A375 (cell line): ENCODE measurements at places on chromosomes 16 and 17. TPM values are rescaled to one million over a fixed set of nuclear protein-coding genes. Genes with fewer than 3 reads are reported as not detected.

MVP gene
- total RNA-seq: 115 and 119 TPM in 2 replicates

TBC1D28 gene
- total RNA-seq: not detected in 2 replicates

TMEM238L gene
- not detected in 2 replicates for total RNA-seq

SMARCE1 gene
- 90.3 and 93.7 TPM in 2 replicates for total RNA-seq

ELMO3 gene
- 1.6 and 3.5 TPM in 2 replicates for total RNA-seq

ZNF688 gene
- total RNA-seq: 12.4 and 17.1 TPM in 2 replicates

SOX15 gene
- total RNA-seq: 0.60 TPM in 1 of 2 replicates, not detected in the other

CDH11 gene
- total RNA-seq: 1.1 and 1.8 TPM in 2 replicates

CAVIN1 gene
- 257 and 264 TPM in 2 replicates for total RNA-seq

DCXR gene
- 74.0 and 86.0 TPM in 2 replicates for total RNA-seq

IL34 gene
- not detected in 2 replicates for total RNA-seq

HSPB9 gene
- 0.08 TPM in 1 of 2 replicates, not detected in the other for total RNA-seq

TACO1 gene
- 30.1 and 30.6 TPM in 2 replicates for total RNA-seq

ZNHIT3 gene
- total RNA-seq: 33.6 and 34.1 TPM in 2 replicates

ABCC12 gene
- 0.11 TPM in 1 of 2 replicates, not detected in the other for total RNA-seq

DPEP3 gene
- not detected in 2 replicates for total RNA-seq

TRAPPC2L gene
- total RNA-seq: 49.9 and 51.0 TPM in 2 replicates

CLDN7 gene
- 0.49 and 0.50 TPM in 2 replicates for total RNA-seq

RNF227 gene
- total RNA-seq: 3.0 and 4.1 TPM in 2 replicates

TEX14 gene
- 0.11 and 1.2 TPM in 2 replicates for total RNA-seq

GAA gene
- 45.4 and 58.6 TPM in 2 replicates for total RNA-seq

DPEP1 gene
- 0.60 TPM in 1 of 2 replicates, not detected in the other for total RNA-seq

AP2B1 gene
- 57.3 and 60.0 TPM in 2 replicates for total RNA-seq

IKZF3 gene
- total RNA-seq: 0.08 and 0.29 TPM in 2 replicates

TBC1D3G gene
- not detected in 2 replicates for total RNA-seq

RNF222 gene
- not detected in 2 replicates for total RNA-seq

CIAO2B gene
- total RNA-seq: 255 and 274 TPM in 2 replicates

ZNF75A gene
- total RNA-seq: 16.6 and 21.6 TPM in 2 replicates

ZNF624 gene
- 2.2 and 3.2 TPM in 2 replicates for total RNA-seq

STAT5B gene
- 25.1 and 27.2 TPM in 2 replicates for total RNA-seq

SLC39A11 gene
- total RNA-seq: 19.0 and 24.0 TPM in 2 replicates

ST6GALNAC2 gene
- total RNA-seq: 2.8 and 6.1 TPM in 2 replicates

GAS2L2 gene
- not detected in 2 replicates for total RNA-seq

TNFRSF17 gene
- total RNA-seq: 0.11 TPM in 1 of 2 replicates, not detected in the other

DNASE1L2 gene
- total RNA-seq: 1.0 and 1.5 TPM in 2 replicates

FLII gene
- total RNA-seq: 212 and 214 TPM in 2 replicates

SOST gene
- not detected in 2 replicates for total RNA-seq

SEPTIN12 gene
- 0.08 TPM in 1 of 2 replicates, not detected in the other for total RNA-seq

PTX4 gene
- not detected in 2 replicates for total RNA-seq

RCVRN gene
- 0.11 and 1.2 TPM in 2 replicates for total RNA-seq

TLCD1 gene
- 16.1 and 18.9 TPM in 2 replicates for total RNA-seq

DNAH2 gene
- total RNA-seq: 4.2 and 8.5 TPM in 2 replicates

CCL15 gene
- not detected in 2 replicates for total RNA-seq

PRPSAP2 gene
- 36.6 and 42.3 TPM in 2 replicates for total RNA-seq

TNFRSF13B gene
- not detected in 2 replicates for total RNA-seq

PGAP3 gene
- total RNA-seq: 12.2 and 13.9 TPM in 2 replicates

ANKRD40CL gene
- total RNA-seq: not detected in 2 replicates

TBC1D3E gene
- not detected in 2 replicates for total RNA-seq

NAGS gene
- 0.96 and 0.98 TPM in 2 replicates for total RNA-seq

GJD3 gene
- total RNA-seq: not detected in 2 replicates

MMP25 gene
- 0.16 and 0.75 TPM in 2 replicates for total RNA-seq

PERCC1 gene
- not detected in 2 replicates for total RNA-seq

MMP2 gene
- total RNA-seq: 128 and 159 TPM in 2 replicates

ZG16 gene
- not detected in 2 replicates for total RNA-seq

TLCD3B gene
- total RNA-seq: 0.56 and 3.3 TPM in 2 replicates
